Stimulated activated CD4-positive, alpha-beta T cell treated with anti-CD3 and anti-CD28 coated beads, Interleukin-1b, Interleukin-23, amount 100 ng/mL, for 48 hours (primary cell): ENCODE measurements at places on chromosomes 13 and 19.

- DNase-seq: peak; percentile 85
Observed at GRCh38 chr19:35644987-35645679, 3.0 kb upstream of the COX6B1 start.

DNA sequence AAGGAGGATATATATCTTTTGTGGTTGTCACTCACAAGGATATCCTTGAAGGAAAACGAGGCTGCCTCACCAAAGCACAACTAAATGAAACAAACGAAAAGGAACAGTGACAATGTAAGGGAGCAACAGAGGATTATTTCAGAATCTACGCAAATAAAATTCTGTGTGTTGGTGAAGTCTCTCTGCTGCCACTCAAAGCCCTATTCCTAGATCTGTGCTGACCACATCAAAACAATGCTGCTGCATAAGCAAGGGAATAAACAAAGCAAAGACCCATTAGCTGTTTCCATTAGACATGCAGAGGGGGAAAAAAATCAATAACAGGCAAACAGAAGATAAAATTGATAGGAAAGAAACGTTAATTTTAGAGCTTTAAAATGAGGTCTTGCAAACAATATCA, 204.4 kb downstream of the MZT1 start:
- DNase-seq: no peak

DNA sequence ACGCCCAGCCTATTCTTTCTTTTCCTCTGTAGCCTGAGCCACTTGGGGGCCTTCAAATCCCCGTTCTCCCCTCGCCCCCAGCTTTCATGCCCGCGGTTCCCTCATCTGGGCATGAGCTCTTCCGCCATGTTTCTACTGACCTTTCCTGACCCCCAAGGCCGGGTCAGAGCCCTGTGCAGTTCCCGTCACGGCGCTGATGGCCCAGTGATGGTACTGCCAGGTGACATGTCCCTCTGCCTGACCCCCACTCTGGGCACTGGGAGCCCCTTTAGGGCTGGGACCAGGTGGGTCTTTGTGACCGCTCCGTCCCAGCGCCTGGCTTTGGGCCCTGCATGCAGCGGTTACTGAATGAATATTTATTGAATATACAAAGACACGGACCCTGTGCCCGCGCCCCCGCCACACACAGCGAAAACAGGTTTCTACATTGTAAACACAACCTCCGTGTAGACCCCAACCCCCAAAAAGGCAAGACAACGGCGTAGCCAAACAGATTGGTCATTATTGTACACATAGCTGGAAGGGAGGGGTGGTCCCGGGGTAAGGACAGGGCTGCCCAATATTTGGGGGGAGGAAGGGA, 7.7 kb downstream of the GPR108 start:
- DNase-seq: no peak

DNA sequence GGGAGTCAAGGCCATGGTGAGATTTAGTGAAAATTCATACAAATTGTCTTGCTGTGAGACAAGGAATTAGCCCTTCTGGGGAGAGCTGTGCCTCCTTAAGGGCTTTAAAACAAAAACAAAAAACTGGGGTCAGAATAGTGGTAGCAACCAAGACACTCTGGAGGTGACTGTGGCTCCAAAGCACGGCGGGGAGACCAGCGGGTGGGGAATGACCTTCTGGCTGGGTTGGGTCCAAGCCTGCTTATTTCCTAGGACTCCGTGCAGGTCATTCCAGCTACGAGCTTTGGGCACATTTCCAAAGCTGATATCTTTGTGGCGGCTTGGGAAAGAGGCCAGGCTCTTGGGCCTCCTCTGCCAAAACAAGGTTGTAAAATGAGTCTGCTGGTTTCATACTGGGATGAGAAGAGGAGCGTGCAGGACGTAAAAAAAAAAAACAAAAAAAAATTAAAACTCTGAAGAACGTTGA, 348.3 kb downstream of the UQCRFS1 start:
- DNase-seq: no peak

GRCh38 chr19:42315024-42315423, 1.9 kb downstream of the TMEM145 start:
- no peak for DNase-seq

DNA sequence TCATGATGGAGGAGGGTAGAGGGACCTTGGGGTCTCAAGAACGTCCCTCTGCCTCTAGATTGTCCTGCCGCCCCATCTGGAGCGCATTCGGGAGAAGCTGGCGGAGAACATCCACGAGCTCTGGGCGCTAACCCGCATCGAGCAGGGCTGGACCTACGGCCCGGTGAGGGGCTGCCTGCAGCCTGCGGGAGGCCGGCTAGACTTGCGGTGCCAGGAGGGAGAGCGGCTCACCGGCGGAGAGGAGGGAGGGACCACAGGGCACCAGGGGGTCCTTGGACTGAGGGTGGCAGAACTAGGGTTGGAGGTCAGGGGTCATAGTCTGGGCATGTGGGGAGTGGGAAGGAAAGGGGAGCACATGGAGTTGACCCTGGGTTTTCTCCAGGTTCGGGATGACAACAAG, 29.9 kb downstream of the RYR1 start:
- DNase-seq: no peak

GRCh38 chr19:38741670-38742069, 2.6 kb downstream of the CAPN12 start:
- no peak for DNase-seq

GRCh38 chr13:77180011-77180410, 146.9 kb downstream of the MYCBP2 start:
- DNase-seq: no peak
